Effector CD4-positive, alpha-beta T cell (primary cell): ENCODE measurements at places on chromosomes 1 and 21.
A peak's percentile ranks its signal among the peaks of the same experiment; 100 is the strongest.

DNA sequence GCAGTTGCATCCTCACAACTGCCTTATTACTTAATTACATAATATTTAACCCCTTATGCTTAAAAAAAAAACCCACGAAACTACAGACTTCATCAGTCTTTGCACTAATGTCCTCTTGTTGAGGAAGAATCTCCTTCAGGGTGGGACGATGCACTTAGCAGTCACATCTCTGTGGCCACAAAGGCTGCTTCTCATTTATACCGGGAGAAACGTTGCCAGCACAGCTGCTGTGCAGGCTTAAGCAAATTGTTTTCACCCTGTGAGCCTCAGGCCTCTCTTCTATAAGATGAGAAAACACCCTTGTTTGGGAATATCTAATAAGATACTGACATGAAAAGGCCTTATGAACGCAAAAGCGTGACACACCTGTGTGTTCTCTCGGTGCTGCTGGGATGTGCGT lies 2.9 kb upstream of the OBSCN start:
- no peak for DNase-seq

DNA sequence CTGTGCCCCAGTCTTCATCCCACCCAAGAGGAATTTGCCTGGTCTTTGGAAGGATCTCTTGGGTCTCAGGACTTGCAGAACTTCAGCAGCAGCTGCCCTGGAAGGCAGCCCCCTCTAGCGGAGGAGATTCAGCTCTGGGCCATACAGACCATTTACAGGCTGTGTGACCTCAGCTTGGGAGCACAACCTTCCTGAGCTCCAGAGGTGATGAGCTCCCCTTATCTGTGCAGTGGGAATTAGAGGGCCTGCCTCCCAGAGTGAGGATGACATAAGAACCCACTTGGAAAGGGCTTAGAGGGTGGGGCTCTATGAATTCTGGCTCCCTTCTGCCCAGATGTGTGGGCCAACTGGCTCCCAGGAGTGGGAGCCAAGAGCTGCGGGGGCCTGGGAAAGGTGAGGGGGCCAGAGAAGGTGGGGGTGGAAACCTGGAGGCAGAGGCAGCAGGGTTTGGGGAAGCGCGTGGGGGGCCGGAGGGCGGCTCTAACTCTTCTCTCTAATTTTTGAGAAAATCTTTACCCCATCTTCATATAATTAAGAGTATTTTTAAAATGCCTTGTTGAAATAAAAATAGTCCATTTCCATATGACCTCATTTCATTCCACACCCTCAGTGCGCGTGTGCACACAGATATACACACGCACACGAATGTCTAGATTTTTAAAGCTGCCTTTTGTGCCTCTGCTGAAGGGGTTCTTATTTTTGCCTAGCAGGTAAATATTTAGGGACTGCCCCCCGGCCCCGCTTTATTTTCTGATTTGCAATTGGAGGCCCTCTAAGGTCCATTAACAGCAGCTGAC lies 21.5 kb downstream of the EPHB2 start:
- DNase-seq, result no peak

DNA sequence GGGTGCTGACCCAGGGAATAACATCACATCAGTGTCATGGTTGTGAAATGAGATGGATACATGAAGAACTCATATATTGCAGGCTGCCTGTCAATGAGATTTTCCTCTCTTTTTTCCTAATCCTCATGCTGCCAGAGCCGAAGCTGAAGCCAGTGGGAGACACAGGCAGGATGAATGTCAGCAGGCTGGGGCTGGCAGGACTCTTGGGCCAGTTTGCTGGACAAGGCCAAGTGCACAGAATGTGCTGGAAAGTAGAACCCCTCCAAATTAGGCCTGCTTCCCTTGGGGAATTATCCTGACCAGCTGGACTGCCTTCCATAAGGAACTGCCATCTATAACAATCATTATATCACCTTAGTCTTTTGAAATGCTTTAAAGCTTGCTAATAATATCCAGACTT lies 31.4 kb downstream of the SLC44A3 start:
- DNase-seq, result no peak

- no peak for DNase-seq
These were observed 65.0 kb downstream of the SYT6 start for GRCh38 chr1:114088392-114089299.

GRCh38 chr1:214071469-214071868 lies 83.7 kb downstream of the PROX1 start:
- DNase-seq, result no peak

- DNase-seq, result no peak
These were observed 105.7 kb downstream of the PLPPR5 start for GRCh38 chr1:98898940-98899339.

DNA sequence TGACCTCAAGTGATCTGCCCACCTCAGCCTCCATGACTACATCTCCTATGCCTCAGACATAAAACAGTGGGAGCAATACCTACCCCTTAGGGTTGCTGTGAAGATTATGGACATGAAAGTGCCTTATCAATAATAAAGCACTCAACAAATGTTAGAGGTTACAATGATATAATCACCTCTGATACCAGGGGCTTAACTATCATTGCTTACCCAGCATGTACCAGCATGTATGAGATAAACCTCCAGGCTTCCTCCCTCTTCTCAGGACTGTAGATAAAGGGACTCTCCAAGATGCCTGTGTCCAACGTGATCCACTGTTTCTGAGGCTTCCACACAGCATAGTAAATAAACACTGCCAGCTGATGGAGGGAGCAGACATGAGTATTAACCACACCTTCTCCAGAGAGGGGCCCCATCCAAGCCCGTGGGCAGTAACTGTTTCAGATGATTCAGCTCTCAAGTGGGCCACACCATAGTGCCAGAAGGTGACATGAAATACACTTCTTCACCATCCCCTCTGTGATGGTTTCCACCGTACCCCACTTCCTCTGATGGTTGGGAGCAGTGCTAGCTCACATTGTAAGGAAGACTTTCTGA lies 26.2 kb downstream of the RHBDL2 start:
- no peak for DNase-seq

DNA sequence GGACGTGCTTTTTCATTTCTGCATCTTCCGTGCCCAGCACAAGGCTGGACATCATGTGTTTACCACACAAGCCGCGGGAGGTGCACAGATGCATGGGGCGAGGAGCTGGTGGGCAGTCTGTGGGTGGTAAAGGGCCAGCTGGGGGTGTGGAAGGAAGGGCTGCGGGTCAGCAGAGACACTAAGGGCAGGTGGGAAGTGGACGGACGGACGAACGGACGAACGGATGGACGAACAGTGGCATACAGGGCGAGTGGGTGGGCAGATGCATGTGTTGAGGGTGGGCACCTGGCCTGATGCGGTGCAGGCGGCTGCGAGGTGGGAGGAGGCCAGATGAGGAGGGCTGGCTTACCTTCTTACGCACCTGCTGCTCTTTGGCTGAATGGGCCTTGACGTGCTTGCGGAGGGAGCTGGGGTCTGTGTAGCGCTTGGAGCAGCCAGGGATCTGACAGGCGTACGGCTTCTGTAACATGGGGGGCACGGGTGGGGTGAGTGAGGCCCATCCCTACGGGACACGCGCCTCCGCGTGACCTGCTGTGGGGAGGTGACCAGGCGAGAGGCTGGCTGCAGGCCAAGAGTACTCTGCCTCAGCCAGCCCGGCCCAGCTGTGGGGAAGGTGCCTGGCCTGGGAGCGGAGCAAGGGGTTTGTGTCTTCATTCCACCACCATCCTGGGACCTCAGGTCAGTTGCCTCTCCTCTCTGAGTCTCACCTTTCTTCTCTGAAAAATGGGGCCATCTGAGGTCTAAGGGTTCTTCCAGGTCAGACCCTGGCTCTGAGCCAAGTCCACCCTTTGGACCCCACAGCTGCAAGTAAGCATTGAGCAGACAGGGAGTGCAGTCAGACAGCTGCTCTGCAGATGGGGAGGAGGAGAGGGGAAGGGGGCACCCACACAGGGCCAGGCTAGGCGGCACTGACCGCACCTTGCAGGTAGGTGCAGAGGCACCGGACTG lies 65.5 kb downstream of the DMRTB1 start:
- no peak for DNase-seq

DNA sequence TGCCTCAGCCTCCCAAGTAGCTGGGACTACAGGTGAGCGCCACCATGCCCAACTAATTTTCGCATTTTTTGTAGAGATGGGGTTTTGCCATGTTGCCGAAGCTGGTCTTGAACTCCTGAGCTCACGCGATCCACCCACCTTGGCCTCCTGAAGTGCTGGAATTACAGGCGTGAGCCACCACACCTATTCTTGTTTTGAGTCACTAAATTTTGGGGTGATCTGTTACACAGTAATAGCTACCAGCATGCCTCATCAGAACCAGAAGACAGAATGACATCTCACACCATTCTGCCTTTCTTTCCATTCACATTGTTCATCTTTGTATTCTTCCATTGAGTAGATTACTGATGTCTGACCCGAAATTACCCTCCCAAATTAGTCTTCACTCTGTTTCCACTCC lies 9.1 kb downstream of the RHBDL2 start:
- DNase-seq, result no peak

- DNase-seq, result no peak
These were observed 13.1 kb downstream of the ACTA1 start for GRCh38 chr1:229420765-229421164.

- no peak for DNase-seq
These were observed 11.4 kb downstream of the DNAJC11 start for GRCh38 chr1:6690186-6690585.

DNA sequence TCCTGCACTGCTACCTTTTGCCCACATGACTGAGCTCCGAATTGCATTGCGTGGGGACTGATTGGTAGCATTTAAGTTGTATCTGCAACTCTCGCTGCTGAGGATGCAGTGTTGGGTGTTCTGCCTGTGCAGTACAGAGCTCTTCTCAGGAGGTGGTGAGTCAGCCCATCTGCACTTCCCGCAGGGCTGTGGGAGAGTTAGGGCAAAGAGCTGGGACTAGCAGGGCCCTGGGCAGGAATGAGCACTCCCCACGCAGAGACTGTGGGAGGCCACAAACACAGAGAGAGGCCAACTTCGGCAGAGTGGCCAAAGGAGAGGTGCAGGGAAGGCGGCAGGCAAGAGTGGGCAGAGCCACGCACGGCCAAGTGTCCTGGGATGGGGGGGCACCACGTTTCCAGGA lies 244.7 kb downstream of the SIPA1L2 start:
- DNase-seq, result no peak

- no peak for DNase-seq
These were observed 55.9 kb downstream of the LEPR start for GRCh38 chr1:65476327-65476726.

GRCh38 chr1:170558731-170559130 lies 26.8 kb downstream of the GORAB start:
- DNase-seq, result no peak

DNA sequence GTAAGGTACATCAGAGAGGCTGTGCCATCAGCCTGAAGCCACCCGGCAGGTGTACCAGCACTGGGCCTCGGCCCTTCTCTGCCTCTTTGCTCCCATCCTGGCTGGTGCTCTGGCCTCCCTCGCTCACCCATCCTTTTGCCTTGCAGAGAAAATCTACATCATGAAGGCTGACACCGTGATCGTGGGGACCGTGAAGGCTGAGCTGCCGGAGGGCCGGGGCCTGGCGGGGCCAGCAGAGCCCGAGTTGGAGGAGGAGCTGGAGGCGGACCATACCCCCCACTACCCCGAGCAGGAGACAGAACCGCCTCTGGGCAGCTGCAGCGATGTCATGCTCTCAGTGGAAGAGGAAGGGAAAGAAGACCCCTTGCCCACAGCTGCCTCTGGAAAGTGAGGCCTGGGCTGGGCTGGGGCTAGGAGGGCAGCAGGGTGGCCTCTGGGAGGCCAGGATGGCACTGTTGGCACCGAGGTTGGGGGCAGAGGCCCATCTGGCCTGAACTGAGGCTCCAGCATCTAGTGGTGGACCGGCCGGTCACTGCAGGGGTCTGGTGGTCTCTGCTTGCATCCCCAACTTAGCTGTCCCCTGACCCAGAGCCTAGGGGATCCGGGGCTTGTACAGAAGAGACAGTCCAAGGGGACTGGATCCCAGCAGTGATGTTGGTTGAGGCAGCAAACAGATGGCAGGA lies 24.5 kb upstream of the TNFRSF1B start:
- DNase-seq, result no peak

DNA sequence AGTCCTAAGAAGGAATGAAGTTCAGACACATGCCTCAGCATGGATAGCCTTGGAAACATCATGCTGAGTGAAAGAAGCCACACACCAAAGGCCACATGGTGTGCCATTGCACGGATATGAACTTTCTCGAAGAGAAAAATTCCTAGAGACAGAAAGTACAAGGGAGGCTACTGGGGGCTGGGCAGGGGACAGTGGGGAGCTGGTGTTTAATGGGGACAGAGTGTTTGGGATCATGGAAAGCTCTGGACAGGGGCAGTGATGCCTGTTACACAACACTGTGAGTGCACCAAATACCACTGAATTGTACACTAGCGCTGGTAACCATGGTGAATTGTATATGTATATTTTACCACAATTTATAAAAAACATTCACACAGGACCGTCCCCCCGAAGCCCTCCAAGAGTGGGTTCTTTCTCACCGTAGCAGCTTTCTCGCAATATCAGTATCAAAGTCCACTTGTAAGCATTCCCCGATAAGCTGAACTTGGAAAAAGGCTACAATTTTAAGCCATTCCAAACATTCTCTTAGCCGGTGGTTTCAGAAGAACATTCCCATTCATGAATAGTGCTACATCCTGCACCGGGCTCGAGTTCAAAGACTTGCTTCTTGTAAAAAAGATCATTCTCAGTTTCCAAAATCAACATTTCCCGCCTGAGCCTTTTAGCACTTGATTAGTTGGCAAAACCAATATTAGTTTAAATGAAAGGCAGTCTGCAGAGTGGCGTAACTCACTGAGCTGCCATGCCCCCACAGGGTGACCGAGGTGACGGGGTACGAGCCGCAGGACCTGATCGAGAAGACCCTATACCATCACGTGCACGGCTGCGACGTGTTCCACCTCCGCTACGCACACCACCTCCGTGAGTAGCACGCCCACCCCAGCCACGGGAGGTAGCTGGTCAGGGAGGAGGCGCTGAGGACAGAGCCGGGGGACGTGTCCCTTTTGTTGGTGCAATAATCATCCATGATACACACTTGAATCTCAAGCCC lies 31.7 kb downstream of the SIM2 start:
- no peak for DNase-seq

GRCh38 chr1:198018529-198018928 lies 101.4 kb downstream of the LHX9 start:
- DNase-seq, result no peak

DNA sequence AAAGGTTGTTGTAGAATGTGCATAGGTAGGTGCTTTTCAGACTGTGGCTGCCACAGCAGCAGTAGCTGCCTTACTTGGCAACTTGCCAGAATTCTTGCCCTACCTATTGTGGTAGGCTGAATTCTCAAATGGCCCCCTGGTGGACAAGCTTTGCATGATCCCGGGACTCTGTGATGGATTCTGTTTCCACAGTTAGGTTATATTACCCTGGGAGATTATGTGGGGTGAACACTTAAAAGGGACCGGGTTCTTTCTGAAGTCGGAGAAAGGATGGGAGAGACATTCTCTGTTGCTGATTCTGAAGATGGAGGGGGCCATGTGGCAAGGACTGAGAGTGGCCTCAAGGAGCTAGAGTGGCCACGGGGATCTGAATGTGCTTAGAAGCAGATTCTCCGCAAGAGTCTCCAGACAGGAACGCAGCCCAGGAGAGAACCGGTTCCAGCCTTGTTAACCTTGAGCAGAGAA lies 32.1 kb upstream of the KCNE1 start:
- peak; percentile 23 for DNase-seq
